Natural killer cell treated with Interleukin-12 subunit alpha and Interleukin-12 subunit beta and Interleukin-15 and Interleukin-18, amount 100 ng/mL, for 72 hours (primary cell): ENCODE measurements at places on chromosomes 16 and 17. TPM values are rescaled to one million over a fixed set of nuclear protein-coding genes. Genes with fewer than 3 reads are reported as not detected.

DNA sequence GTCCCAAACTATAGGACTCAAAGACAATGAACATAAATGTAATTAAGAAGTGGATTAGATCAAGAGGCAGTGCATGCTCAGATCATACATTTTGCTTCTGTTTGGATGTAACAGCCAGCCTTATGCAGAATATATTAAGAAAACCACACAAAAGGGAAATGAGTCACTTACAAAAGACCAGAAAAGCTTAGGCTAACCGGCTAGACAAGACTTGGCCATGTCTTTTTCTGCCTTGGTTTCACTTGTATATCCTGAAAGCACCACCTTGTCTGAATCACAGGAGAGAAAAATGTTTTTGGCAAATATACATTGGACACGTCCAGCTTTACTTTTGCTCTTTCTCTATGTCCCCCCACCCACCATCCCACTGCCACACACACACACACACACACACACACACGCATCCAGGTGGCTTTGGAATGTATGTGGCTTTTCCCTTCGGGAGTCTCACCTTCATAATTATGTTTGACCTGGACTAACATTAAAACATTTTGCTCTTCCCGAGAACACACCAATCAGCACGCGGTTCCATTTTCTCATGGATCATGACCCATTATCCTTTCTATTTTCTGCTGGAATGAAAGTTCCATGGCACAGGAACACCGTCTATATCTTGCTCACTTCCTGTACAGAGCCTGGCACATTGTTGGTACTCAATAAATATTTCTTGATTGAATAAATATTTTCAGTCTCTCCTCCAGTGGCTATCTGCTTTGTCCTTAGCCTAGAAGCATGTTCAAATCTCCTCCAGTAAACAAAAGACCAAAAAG is 64.6 kb downstream of the CDK5R1 start:
- DNase-seq: no peak

- DNase-seq: peak; percentile 82
Observed at GRCh38 chr16:50665128-50665878, 15.8 kb downstream of the SNX20 start.

- no peak for DNase-seq
Observed at GRCh38 chr16:2235695-2236336, 428 bp upstream of the DNASE1L2 start.

GRCh38 chr17:37483311-37484039 is 6.2 kb upstream of the DUSP14 start:
- DNase-seq: no peak

GRCh38 chr16:12793865-12794240 is 9.8 kb downstream of the CPPED1 start:
- DNase-seq: no peak

DNA sequence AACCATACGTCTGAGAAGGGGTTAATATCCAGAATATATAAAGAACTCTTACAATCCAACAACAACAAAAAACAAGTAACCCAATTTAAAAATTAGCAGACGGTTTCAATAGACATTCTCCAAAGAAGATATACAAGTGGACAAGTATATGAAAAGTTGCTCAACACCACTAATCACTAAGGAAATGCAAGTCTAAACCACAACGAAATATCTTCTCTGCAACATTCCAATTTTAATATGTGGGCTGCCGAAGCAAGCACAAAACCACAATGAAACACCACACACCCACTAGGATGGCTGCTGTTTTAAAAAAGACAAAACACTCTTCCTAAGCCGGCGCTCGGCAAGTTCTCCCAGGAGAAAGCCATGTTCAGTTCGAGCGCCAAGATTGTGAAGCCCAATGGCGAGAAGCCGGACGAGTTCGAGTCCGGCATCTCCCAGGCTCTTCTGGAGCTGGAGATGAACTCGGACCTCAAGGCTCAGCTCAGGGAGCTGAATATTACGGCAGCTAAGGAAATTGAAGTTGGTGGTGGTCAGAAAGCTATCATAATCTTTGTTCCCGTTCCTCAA is 5.9 kb upstream of the SLC13A2 start:
- no peak for DNase-seq

GRCh38 chr17:27354491-27355081 is 60.7 kb downstream of the WSB1 start:
- DNase-seq: no peak

GRCh38 chr17:73936908-73937627 is 266.4 kb upstream of the RPL38 start:
- DNase-seq: no peak

DNA sequence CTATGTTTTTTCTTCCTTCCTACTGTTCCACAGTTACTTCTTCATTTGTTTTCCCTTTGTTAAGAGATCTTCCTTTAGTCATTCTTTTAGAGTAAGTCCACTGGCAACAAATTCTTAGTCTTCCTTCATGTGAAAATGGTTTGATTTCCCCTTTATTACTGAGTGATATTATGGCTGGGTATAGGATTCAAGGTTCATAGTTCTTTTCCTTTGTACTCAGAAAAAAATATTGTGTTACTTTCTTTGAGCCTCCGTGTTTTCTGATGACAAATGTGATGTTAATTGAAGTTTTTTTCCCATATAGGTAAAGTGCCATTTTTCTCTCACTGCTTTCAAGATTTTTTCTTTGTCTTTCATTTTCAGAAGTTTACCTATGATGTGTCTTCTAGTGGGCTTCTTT is 283.1 kb upstream of the TBX2 start:
- DNase-seq: no peak

- DNase-seq: no peak
Observed at GRCh38 chr17:49971848-49972485, 3.0 kb downstream of the DLX4 start.

GRCh38 chr16:1449201-1449788 is 4.9 kb upstream of the CCDC154 start:
- no peak for DNase-seq

- no peak for DNase-seq
Observed at GRCh38 chr17:40130352-40131042, 8.7 kb downstream of the MSL1 start.

DNA sequence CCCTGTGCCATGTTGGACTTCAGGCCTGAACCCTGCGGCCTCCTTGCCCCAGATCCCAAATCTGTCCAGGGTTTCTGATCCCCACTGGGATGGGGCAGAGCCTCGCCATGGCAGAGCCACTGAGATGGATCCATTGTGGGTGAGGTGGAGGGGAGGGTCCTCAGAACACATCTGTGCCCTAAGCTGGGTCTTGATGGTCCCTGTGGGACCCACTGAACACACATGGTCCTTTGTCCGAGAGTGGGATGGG is 38.0 kb upstream of the KSR1 start:
- DNase-seq: no peak

DNA sequence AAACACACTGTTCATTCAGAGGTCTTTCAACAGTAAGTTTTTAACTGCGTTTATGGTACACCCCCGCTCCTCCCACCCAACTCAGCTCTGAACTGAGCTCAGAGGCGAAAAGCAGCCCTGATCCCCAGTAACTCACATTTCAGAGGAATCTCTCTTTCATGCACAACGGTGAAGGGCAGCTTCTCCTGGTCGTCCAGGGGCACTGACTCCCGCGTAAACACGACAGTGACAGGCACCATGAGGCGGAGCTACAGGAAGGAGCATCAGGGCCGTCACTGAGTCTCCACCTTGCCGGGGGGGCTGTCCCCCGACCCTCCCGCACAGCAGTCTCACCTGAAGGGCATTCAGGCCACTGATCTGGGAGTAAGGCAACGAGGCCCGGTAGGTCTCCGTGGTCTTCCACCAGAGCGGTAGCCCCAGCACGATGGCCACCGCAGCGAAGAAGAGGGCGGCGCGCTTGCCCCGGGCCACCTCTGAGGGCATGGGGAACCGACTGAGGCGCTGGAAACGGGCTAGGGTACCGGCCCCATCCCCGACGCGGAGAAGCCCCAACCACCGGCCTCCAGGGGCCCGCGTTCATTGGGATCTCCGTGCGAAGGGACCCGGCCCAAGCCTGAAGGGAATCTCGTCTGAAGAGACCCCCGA is 486 bp downstream of the PIGS start:
- DNase-seq: no peak

GRCh38 chr16:71676236-71676635 is 48.3 kb downstream of the PHLPP2 start:
- DNase-seq: no peak

- DNase-seq: no peak
Observed at GRCh38 chr17:74132354-74132753, 71.1 kb upstream of the RPL38 start.

DNA sequence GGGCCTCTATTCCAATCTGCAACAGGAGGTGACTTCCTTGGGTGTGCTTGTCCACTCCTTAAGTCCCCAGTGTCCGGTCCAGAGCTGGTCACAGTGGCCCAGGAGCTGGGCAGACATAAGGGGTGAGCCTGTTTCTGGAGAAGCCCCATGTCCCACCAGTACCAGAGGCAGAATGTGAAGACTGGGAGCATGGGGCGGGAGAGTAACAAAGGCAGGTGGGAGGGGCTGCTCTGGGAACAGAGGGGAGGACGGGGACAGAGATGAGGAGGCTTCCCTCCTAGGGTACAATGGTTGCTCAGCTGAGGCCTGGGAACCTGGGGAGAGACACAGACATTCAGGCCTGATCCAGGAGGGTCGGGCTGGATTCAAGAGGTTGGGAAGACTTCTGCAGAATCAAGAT is 323.3 kb upstream of the TNRC6C start:
- DNase-seq: no peak

- no peak for DNase-seq
Observed at GRCh38 chr16:55701442-55702319, 45.9 kb downstream of the SLC6A2 start.

DNA sequence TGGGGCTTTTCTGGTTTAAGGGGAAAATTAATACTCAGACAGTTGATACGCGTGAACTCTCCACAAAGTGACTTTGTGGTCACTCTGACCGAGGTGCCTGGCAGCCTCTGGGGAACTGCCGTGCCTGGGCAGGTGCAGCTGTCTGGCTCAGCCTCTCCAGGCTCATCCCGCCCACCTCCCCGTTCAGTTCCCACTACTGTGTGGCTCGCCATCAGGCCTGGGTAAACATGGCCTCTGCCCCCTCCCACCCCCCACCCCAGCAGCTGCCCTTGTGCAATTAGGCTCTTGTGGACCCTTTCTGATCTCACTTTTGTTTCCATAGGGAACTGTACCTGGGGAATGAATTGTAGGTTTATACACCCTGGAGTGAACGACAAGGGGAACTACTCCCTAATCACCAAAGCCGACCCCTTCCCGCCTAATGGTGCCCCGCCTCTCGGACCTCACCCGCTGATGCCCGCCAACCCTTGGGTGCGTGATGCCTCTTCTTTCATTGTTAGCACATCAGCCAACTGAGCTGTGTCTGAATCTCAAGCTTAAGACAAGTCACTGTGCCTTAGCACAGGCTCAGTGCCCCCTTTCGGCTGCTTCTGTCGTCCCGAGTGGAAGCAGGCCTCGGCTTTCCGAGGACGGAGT is 27.8 kb downstream of the ZC3H18 start:
- DNase-seq: no peak

GRCh38 chr17:81349397-81350319 is 45.6 kb upstream of the BAHCC1 start:
- DNase-seq: no peak

DNA sequence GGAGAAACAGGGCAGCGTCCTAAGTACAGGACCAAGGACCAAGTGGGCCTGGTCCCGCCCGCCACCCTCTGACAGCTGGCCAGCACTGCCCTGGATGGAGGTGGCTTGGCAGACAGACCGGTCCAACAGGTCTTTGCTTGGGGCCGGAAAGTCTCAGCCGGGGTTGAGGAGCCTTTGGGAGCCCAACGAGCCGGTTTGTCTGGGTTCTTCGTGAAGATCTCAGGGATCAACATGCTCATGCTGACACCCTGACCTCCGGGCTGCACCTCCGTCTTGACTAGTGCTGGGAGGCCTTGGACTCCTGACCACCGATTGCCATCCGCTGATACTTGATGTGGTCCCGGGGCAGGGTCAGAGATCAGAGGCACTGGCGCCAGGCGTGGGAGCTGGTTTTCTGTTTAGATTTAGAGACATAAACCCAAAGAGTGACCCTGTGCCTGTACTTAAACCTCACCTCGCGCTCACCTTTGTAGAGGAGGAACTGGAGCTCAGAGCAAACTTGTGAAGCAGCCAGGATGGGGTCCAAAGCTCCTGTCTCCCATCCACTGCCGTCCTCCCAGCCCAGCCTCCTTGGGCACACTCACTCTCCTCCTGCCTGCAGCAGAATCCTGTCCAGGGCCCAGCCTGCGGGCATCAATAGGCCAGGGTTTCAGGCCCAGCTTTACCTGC is 92.1 kb upstream of the GSE1 start:
- DNase-seq: no peak

- DNase-seq: no peak
Observed at GRCh38 chr17:39598630-39599003, 9.1 kb downstream of the NEUROD2 start.

DNA sequence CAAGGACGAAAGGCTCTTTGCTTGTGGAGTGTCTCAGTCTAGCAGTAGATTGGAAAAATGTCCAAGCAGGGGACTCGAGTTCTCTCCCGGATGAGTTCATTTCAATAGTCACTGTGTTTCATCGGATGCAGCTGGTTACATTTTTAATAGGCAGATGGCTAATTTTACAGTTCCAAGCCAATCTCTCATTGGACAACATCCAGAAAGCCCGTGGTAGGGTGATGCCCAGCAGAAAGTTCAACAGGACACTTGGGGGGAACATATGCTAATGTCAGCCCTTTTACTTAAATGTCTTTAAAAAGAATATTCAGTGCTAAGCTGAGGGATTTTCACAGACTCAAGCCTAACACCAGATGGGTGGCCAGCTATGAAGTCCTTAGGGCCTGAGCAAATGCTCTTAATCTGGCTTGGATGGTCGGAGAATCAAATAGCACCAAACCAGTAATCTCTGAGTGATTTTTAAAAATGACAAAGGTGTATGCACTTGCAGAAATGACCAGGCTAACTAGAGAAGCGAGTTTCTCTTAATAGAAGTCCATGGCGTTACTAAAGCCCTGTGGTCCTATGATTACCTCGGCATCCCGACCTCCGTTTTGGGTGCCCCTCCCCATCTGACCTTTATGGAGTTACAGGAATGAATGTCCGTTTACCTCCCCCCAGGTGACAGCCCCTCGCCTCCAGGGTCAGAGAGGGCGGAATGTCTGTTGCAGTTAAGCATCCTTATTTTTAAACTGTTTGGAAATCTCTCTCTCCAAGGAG is 289.2 kb upstream of the SALL1 start:
- no peak for DNase-seq

DNA sequence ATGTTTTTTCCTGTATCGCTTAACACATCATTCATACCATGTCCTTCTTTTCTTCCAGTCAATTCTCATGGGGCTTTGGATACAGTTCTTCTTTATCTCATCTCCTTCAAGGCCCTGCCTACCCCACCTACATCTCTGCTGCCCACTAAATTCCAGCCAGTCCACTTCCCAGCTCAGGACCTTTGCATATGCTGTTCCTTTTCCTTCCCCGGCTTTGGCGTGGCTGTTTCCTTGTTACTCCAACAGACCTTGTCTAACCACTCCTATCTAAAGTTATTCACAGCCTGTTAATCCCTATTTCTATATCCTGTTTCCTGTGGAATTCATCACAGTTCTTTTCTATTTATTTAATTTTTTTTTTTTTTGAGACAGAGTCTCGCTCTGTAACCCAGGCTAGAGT is 6.6 kb upstream of the STAT3 start:
- DNase-seq: no peak

- no peak for DNase-seq
Observed at GRCh38 chr16:71337631-71338030, 20.9 kb upstream of the CALB2 start.

TBC1D28 gene
- not detected for total RNA-seq

SPN gene
- total RNA-seq: 111 TPM

DYNLRB2 gene
- total RNA-seq: not detected

TSPAN10 gene
- not detected for total RNA-seq

CD7 gene
- total RNA-seq: 61.8 TPM

MT1M gene
- not detected for total RNA-seq

ZNF23 gene
- 13.1 TPM for total RNA-seq

TBC1D26 gene
- total RNA-seq: not detected

TMEM88 gene
- total RNA-seq: 2.7 TPM

CCL14 gene
- not detected for total RNA-seq

RGS11 gene
- not detected for total RNA-seq
